ENCODE measurements at places on chromosomes 11 and 22. TPM values are rescaled to one million over a fixed set of nuclear protein-coding genes. Genes with fewer than 3 reads are reported as not detected.

The PRR33 gene
- not detected for total RNA-seq

The SEPTIN5 gene
- total RNA-seq, result not detected

The C22orf15 gene
- total RNA-seq, result 0.83 TPM

The GUCY1A2 gene
- total RNA-seq, result not detected

The ZNF214 gene
- total RNA-seq, result not detected

The ASRGL1 gene
- 7.8 TPM for total RNA-seq

The WT1 gene
- total RNA-seq, result not detected

The OR4A16 gene
- total RNA-seq, result not detected

The SF1 gene
- 425 TPM for total RNA-seq

The ACRV1 gene
- total RNA-seq, result not detected

The TEAD1 gene
- total RNA-seq, result not detected

The OR6A2 gene
- total RNA-seq, result not detected

GRCh38 chr22:22834783-22835182, 52.8 kb upstream of the IGLL5 start:
- H3K27ac ChIP-seq, result peak overlapping the region; percentile 58
- no peak overlapping the region for H3K4me3 ChIP-seq
- H3K36me3 ChIP-seq, result peaks cover 5% of the 10 kb centered on the region

DNA sequence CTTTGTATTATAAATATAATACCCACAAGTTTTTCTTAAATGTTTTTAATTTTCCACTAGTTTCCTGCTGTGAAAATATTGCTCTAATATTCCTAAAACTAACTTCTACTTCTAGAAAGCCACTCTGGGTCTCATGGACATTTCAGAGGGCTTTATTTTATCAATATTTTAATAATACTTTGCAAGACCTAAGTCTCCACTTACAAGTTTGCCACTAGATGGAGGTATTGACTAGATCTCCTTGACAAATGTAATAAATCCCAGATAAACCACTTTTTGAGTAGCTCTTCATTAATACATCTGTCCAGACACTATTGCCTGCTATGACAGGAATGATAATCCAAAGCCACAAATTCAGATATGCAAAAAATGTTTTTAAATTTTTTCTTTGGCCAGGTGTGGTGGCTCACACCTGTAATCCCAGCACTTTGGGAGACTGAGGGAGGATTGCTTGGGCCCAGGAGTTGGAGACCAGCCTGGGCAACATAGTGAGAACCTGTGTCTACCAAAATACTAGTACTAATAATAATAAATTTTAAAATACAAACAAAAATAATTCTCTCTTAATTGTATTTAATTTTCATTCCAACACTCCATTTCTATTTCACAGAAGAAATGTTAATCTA, 3.5 kb upstream of the ACAT1 start:
- H3K27me3 ChIP-seq, result no peaks in the 10 kb centered on the region
- H3K4me1 ChIP-seq, result peaks cover 12% of the 10 kb centered on the region
- no peak for DNase-seq
- no peak overlapping the region for H3K27ac ChIP-seq

- H3K4me3 ChIP-seq, result no peak overlapping the region
- no peaks in the 10 kb centered on the region for H3K36me3 ChIP-seq
- no peak for DNase-seq
- peaks cover 11% of the 10 kb centered on the region for H3K4me1 ChIP-seq
- no peak overlapping the region for H3K27ac ChIP-seq
- H3K27me3 ChIP-seq, result peaks cover 3% of the 10 kb centered on the region
These were observed 428.0 kb downstream of the LARGE1 start for GRCh38 chr22:33492210-33492651.

- DNase-seq, result no peak
- H3K4me3 ChIP-seq, result no peak overlapping the region
- H3K27ac ChIP-seq, result no peak overlapping the region
- H3K36me3 ChIP-seq, result no peaks in the 10 kb centered on the region
- peaks cover 6% of the 10 kb centered on the region for H3K27me3 ChIP-seq
These were observed 36.1 kb downstream of the RPUSD4 start for GRCh38 chr11:126175393-126175792.

GRCh38 chr11:121958323-121958970, 157.6 kb downstream of the BLID start:
- DNase-seq, result no peak
- H3K4me3 ChIP-seq, result no peak overlapping the region
- no peak overlapping the region for H3K27ac ChIP-seq
- no peaks in the 10 kb centered on the region for H3K4me1 ChIP-seq

GRCh38 chr11:85762226-85762625, 48.7 kb downstream of the SYTL2 start:
- no peak overlapping the region for H3K4me3 ChIP-seq
- H3K27me3 ChIP-seq, result no peaks in the 10 kb centered on the region
- no peak for DNase-seq
- peaks cover 71% of the 10 kb centered on the region for H3K4me1 ChIP-seq

GRCh38 chr11:96267496-96268032, 75.4 kb downstream of the MAML2 start:
- peaks cover 65% of the 10 kb centered on the region for H3K4me1 ChIP-seq
- H3K4me3 ChIP-seq, result peak overlapping the region; percentile 68
- peak overlapping the region; percentile 67 for H3K27ac ChIP-seq
- H3K27me3 ChIP-seq, result no peaks in the 10 kb centered on the region
- DNase-seq, result peak; percentile 67

DNA sequence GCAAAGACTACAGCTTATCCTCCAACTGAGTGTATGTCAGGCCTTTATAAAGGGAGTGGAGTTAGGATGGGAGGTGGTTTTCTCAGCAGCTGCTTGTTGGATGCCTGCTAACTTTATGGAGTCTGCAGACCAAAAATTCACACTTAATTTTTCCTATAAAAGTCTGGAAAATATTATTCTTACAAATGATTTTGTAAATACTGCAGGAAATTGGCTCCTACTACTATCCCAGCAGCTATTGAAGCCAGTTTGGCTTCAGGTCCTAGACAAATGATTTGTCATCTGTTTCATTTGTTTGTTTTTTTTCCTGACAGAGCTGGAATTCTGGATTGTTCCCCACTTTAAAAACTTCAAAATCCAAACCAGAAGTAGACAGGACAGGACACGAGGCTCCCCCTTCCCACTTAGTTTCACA, 292.5 kb downstream of the TMEM135 start:
- H3K4me1 ChIP-seq, result no peaks in the 10 kb centered on the region
- H3K4me3 ChIP-seq, result no peak overlapping the region
- no peak overlapping the region for H3K27ac ChIP-seq

- H3K36me3 ChIP-seq, result no peaks in the 10 kb centered on the region
- H3K4me1 ChIP-seq, result no peaks in the 10 kb centered on the region
- no peak overlapping the region for H3K4me3 ChIP-seq
- no peak overlapping the region for H3K27ac ChIP-seq
- peaks cover 3% of the 10 kb centered on the region for H3K27me3 ChIP-seq
These were observed 49.0 kb upstream of the CSNK2A3 start for GRCh38 chr11:11401960-11402535.

DNA sequence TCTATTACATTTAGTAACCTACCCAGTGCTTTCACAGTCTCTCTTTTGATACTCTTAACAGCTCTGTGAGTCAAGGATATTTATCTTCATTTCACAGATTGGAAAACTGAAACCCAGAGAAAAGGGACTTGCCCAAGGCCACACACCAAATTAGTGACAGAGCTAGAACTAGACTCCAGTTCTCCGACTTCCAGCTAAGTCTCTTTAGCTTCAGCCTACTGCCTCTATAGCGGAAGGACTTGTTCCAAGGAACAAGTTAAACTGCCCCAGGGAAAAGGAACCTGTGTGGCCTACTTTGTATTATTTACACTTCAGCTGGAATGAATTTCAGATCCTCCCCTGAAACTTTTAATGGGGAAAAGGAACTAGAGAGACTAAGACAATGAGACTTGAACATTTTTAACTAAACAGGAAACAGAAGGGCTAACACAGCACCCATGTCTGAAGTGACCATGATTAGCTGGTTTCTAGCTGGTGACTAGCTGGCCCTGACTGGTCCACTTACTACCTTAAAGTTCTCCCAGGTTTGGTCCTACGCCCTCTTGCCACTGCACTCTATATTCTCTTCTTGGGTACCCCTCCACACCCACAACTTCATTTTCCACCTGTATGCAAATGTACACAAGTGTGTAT, 1.3 kb downstream of the LRRC51 start:
- H3K27ac ChIP-seq, result peak overlapping the region; percentile 89
- no peak for DNase-seq
- peak overlapping the region; percentile 92 for H3K4me3 ChIP-seq
- no peaks in the 10 kb centered on the region for H3K27me3 ChIP-seq
- peaks cover 52% of the 10 kb centered on the region for H3K4me1 ChIP-seq
- no peaks in the 10 kb centered on the region for H3K36me3 ChIP-seq

GRCh38 chr11:12009617-12010321, 1.3 kb upstream of the DKK3 start:
- H3K4me1 ChIP-seq, result peaks cover 4% of the 10 kb centered on the region
- H3K4me3 ChIP-seq, result peak overlapping the region; percentile 73
- no peak for DNase-seq

DNA sequence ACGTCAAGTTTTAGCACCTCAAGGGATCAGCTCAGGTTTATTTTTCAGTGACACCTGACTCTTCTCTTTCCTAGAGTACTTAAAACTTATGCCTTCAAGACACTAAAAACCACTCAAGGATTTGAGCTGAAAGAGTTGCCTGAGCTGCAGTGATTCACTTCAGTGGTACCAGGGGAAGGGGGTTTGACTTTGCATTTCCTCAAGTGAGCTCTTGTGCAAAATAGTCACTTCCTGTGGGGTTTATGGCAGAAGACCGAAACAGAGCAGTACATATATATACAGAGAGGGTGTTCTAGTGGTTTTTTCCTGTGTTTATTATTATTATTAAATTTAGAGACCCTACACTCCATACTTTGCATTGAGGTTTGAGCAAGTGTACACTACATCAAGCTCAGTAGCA, 60.7 kb downstream of the DBX1 start:
- H3K27me3 ChIP-seq, result peaks cover 1% of the 10 kb centered on the region
- peaks cover 9% of the 10 kb centered on the region for H3K4me1 ChIP-seq
- H3K4me3 ChIP-seq, result no peak overlapping the region
- DNase-seq, result no peak

DNA sequence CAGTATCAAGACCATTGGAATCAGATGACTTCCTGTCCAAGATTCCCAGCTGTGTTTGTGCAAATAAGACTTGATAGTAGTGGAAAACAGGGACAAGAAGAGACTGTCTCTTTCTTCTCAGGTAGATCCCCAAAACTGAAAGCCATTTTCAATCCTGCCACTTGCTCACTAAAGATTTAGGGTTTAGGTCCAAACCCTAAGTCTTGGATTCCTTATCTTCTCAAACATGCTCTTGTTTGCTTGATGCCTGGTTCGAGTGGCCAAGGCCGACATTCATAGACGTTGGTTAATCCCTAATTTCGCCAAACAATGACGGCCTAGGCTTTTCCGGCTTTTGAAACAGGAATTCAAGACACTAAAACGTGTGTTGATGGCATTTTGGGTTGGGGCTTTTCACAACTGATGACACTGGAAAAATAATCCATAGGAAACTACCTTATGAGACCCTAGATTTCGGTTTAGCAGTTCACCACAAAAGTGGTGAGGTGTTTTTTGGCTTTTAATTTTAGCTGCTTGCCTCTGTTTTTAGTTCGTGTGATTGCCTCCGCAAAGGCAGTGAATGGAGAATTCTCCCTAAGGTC, 1.0 kb upstream of the GTPBP1 start:
- peak overlapping the region; percentile 82 for H3K27ac ChIP-seq
- H3K27me3 ChIP-seq, result no peaks in the 10 kb centered on the region
- peak overlapping the region; percentile 89 for H3K4me3 ChIP-seq
- H3K4me1 ChIP-seq, result peaks cover 49% of the 10 kb centered on the region

- no peak overlapping the region for H3K27ac ChIP-seq
- H3K4me3 ChIP-seq, result no peak overlapping the region
- H3K27me3 ChIP-seq, result no peaks in the 10 kb centered on the region
- no peaks in the 10 kb centered on the region for H3K4me1 ChIP-seq
- peaks cover 18% of the 10 kb centered on the region for H3K36me3 ChIP-seq
These were observed 14.2 kb downstream of the PDE3B start for GRCh38 chr11:14657841-14658240.

- peaks cover under 1% of the 10 kb centered on the region for H3K4me1 ChIP-seq
- H3K36me3 ChIP-seq, result no peaks in the 10 kb centered on the region
- no peak for DNase-seq
These were observed 100.6 kb downstream of the CSNK2A3 start for GRCh38 chr11:11252403-11252802.

All from natural killer cell treated with Interleukin-12 subunit alpha and Interleukin-12 subunit beta and Interleukin-15 and Interleukin-18, amount 100 ng/mL, for 72 hours (primary cell).